ENCODE measurements at places on chromosomes 5 and 9.

- no peak for DNase-seq
Measured at GRCh38 chr5:16736158-16736995, 119.6 kb upstream of the RETREG1 start.

DNA sequence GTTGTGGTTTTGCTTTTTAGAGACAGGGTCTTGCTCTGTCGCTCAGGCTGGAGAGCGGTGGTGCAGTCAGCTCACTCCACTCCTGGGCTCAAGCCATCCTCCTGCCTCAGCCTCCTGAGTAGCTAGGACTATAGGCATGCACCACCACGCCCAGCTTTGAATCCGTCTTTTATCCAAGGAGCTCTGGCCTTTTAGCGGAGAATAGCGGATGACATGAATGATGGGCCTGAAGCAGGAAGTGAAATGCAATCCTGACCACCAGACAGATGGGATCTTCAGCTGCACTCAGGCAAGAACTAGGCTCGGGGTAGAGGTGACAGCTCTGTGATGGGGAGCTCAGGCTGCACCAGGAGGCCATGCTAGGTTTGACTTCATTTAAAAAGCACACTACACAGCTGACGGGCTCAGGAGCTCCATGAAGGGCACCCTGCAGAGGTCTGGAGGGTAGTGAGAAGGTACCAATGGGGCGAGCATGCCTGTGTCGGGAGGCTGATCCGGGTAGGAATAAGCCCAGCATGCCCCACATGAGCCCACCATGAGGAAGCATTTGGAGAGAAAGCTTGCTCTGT is 21.9 kb downstream of the POLR1E start:
- DNase-seq = no peak

DNA sequence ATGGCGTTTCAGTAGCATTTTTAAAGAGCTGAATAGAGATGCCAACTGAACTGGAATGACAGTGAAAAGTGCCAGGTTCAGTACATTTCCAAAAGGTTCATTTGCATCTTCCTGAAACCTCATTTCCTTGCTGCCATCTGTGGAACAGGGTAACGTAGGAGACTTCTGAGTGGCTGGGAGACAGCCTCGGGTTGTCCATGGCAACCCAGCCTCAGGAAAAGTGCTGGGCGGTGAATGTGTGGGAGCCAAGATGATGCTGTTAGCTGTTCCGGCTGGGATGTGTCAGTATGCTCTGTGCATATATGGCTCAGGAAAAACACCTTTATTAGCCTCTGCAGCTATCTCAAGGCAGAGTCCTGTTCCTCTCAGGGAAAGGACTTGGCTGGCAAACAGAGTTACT is 87.5 kb downstream of the KLHL3 start:
- DNase-seq = no peak

GRCh38 chr5:1967736-1968135 is 85.0 kb upstream of the IRX4 start:
- DNase-seq = no peak

GRCh38 chr5:66661149-66661548 is 65.0 kb downstream of the MAST4 start:
- DNase-seq = no peak

DNA sequence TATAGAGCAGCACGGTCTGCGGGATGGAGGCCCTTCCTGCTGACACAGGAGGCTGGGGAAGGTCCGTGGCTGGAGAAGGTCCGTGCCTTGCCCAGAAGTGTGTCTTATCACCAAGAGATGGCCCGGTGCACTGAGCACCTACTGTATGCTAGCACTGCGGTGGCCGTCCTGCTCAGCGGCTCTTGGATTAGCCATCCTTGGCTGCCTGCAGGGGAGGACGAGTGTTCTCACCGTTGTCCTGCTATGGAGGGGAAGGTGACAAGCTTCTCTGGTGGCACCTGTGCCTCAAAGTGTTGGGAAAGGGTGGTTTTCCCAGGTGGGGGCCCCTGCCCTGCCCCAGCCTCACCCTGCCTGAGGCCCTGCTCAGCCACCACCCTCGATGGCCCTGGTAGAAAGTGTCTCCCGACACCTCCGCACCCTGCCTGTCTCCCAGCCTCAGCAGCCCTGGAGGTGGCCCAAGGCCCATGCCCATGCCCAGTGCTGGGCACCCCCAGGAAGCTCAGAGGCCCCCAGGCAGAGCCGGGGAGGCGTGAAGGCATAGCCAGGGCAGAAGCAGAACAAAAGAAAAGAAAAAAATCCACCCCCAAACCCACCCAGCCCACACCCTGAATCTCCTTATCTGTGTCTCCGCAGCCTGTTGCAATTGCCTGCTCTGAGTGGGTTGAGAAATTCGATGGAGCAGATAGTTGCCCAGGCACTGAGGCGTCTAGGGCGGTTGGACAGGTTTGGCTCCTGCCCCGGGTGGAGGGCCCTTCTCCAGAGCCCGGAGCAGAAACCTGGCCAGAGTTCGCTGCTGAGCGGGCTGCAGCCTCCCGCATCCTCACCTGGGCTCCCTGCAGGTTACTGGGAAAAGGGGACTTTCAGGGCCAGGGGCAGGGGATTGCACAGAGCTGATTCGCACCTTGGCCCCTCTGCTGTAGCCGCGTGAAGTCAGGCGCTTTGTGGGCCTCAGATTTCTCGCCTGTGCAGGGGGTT is 30.5 kb downstream of the RXRA start:
- no peak for DNase-seq

Measured in neuronal stem cell (in vitro differentiated cells).